ENCODE measurements at places on chromosomes 2 and 18.

GRCh38 chr2:104757056-104757455 is 96.9 kb upstream of the POU3F3 start:
- DNase-seq, result no peak

GRCh38 chr2:112583497-112584133 is 794 bp upstream of the CHCHD5 start:
- DNase-seq, result no peak

DNA sequence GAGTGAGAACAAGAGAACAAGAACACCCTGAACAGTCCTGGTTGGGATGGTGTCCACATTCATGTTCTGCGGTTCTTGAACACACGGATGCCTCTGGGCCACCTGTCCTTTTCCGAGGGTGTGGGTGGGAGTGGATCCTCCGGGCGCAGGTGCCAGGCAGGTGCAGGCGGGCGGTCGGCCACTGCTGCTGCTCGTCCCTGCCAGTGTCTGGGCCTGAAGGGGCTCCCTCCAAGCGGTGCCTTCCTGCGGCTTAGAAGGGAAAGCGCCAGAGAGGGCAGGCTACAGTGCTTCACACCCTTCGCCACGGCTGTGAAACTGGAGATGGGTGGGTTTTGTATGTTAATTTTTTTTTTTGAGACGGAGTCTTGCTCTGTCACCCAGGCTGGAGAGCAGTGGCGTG is 8.0 kb upstream of the D2HGDH start:
- DNase-seq, result no peak

DNA sequence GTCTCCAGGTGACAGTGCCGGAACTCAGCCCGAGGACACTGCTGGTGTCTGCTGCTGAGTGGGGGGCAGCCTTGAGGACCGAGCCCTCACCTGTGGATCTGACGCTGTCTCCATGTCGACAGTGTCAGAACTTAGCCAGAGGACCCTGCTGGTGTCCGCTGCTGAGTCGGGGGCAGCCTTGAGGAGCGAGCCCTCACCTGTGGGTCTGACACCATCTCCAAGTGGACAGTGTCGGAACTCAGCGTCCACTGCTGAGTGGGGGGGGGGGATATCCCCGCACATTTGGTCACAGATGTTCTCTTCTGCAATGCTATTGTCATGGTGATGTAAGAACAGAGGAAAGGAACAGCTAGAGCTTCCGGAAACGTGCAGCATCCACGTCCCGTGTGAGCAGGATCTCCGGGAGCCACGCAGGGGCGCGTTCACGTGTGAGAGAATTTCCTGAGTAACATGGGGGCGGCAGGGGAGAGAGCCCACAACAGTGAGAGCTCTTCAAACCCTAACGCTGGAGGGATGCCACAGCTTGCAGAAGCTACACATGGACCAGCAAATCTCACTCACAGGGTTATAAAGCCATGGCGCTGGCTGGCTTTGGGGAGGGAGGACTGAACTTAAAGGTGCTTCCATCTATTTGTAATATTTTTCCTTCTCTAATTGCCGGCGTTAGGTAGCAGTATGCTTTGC is 250.7 kb upstream of the SALL3 start:
- DNase-seq, result no peak

DNA sequence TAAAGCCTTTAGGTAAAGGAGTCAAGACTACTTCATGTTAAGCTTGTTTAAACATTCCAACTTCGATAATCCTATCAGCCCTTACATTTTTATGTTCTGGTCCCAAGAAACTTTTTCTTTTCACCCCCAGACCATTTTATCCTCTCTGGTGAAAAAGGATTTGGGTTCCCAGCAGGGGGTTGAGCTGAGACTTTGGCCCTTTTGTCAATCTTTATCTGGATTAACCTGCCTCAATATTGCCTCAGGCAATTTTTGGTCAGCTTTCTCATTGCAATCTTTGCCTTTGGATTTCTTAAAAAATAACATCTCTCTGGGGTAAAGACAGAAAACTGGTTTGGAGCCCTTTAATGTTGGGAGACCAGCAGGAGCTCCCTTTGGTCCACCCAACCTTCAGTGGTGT is 33.9 kb upstream of the CSRNP3 start:
- no peak for DNase-seq

DNA sequence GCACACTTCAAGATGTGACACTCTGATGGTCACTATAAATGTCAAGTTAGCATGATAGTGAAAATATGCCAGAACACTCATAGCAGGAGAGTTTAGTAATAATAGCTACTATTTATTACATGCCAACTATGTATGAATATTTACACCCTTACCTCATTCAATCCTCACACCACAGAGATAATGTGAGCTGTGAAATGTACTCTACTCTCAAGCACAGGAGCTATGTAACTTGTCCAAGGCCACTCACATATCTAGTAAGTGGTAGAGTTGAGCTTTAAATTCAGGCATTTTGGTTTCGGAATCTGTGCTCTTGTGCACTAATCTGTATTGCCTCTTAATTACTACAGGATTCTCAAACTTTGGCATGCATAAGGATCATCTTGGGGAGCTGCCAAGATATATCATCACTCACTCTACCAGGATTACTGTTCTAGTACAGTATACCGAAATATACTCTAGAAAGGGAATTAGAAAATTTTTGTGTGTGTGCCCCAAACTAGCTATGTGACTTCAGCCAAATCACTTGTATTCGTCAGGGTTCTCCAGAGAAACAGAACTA is 154.3 kb downstream of the PLCL1 start:
- no peak for DNase-seq

- no peak for DNase-seq
Observed at GRCh38 chr2:192030289-192030688, 164.4 kb downstream of the TMEFF2 start.

DNA sequence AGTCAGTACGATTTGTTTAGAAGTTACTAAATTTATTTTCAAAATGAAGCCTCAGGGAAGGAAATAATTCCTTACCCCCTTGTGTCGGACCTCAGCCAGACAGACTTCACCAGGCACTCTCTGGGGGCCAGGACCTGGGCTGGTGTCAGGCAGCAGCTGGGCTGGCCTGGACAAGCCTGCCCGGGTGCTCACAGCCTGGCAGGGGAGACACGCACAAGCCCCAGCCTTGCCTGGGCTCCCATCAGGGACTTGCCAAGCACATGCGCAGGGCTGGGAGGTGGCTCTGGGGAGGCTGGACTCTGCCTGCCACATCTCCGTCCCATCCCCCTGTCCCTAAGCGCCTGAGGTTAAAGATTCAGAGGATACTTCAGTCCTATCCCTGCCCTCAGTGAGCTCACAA is 56.8 kb upstream of the HS6ST1 start:
- DNase-seq, result no peak
